Stimulated activated CD4-positive, alpha-beta T cell treated with anti-CD3 and anti-CD28 coated beads, TNF-alpha, amount 100 ng/mL, for 24 hours (primary cell): ENCODE measurements at places on chromosomes 4 and X.

DNA sequence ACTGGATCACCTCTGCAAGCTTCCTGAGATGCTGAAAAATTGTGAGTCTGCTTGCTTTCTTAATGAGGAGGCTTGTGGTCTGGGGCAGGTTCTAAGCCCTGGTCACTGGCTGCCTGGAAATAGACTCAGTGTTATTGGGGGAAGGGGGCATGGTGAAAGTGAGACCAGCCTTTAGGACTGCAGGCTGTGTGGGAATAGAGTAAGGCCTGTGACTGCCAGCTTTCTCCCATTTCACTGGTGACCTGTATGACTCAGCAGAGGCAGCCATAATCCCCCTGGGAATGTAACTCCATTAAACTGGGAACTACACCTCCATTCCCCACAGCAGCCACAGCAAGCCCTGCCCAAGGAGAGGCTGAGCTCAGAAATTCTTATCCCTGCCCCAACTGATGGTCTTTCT, 55.9 kb upstream of the IL15 start:
- no peak for DNase-seq

GRCh38 chr4:1988327-1988724, 20.4 kb downstream of the NELFA start:
- no peak for DNase-seq

DNA sequence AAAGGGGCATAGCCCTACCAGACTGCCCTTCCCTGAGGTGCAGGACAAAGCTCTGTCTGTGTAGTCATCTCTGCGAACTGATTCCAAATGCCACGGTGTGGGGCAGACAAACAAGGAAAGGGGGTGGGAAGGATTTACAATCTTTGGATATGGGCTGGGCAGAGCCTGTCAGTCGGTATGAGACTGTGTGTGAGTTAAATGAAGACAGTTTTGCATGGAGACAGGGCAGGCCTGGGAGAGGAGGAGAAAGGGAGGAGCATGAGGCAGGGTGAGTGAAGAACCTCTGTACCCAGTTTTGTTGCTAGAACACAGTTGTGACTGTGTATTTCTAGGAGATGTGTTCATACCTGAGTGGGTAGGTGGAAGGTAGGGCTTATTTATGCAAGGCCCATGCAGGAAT, 59.4 kb upstream of the MSN start:
- DNase-seq, result no peak

DNA sequence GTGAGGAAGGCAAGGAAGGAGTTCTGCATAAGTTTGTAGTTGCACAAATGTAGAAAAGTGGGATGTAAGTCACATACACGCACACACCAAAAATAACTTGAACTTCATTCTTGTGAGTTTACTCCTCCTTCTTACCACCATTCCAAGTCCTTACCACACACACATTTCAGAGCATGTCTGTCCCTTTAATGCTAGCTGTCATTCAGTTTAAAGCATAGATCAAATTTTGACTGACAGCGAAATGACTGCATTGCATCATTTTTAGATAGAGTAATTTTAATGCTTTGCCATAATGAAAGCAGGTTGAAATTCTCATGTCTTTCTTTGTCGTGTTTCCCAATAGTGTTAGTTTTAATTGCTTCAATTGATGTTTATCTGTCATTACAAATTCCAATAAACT, 629.6 kb upstream of the HTR2C start:
- no peak for DNase-seq

- DNase-seq, result no peak
These were observed 34.2 kb upstream of the TBC1D14 start for GRCh38 chr4:6875431-6875831.

- DNase-seq, result no peak
These were observed 106.0 kb upstream of the NKX1-1 start for GRCh38 chr4:1512051-1512737.
